Astrocyte of the cerebellum (primary cell): ENCODE measurements at places on chromosomes 12 and 14.

- DNase-seq = no peak
Measured at GRCh38 chr14:50985124-50985858, 41.0 kb upstream of the PYGL start.

DNA sequence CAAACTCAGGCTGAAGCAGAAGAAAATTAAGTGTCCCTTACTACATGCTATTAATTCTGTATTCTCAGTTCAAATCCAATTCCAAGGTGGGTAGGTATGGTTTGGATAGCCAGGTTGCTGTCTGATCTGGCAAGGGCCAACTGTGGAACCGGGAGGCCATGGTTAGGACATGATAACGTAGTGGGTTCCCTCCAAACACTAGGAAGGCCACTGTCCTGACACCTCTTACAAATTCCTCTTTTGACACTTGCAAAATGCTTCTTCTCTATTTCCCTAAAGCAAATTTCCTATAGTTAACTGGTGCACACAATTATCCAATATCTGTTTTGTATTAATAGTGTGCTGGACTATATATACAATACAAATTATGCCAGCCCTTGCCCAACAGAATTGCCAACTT, 70.8 kb downstream of the RNF34 start:
- DNase-seq = no peak

- DNase-seq = no peak
Measured at GRCh38 chr12:14471497-14471896, 96.2 kb downstream of the PLBD1 start.

DNA sequence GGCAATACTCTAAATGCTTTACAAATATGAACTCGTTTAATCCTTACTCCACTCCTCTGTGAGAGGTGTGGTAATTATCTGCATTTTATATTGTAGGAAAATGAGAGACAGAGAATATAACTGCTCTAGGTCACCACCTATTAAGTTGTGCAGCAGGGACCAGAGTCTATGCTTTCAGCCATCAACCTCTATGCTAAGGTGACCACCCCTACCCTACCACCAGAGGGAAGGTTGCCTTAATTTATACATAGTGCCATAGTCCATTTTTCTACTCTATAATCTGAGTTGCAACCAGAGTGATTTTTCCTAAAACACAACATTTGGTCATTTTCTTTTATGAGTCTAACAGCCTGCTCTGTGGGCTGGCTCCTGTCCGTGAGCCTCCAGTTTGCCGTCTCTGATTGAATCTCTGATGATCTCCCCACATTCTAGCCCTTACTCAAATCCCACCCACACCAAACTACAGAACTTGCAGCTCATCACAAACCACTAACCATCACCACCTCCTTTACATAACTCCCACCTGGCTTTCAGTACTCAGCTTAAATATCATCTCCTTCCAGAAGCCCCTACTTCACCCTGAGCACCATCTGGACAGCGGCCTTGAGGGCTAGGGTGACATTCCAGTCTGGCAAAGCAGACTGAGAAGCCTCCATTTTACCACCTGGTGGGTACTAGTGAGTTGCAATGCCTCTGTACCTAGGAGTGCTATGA, 126.6 kb downstream of the PPM1H start:
- DNase-seq = no peak

- DNase-seq = no peak
Measured at GRCh38 chr12:55607821-55608594, 28.7 kb upstream of the OR10P1 start.

DNA sequence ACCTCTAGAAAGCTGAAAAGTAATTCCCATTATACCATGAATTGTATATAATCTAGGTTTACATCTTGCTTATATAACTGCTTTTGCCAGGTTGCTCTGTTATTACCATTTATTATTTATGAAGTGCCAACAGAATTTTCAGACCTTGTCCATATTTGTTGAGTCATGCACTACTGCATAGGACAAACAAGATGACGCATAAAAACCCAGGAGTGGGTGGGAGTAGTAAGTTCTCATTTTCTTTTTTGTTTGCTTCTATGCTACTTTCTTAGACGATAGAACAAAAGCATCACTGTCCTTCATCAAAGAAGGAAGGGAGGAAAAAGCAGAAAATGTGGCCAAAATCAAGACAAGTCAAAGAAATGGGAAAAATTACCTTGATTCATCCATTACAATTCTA, 119.0 kb upstream of the RASSF8 start:
- DNase-seq = no peak

DNA sequence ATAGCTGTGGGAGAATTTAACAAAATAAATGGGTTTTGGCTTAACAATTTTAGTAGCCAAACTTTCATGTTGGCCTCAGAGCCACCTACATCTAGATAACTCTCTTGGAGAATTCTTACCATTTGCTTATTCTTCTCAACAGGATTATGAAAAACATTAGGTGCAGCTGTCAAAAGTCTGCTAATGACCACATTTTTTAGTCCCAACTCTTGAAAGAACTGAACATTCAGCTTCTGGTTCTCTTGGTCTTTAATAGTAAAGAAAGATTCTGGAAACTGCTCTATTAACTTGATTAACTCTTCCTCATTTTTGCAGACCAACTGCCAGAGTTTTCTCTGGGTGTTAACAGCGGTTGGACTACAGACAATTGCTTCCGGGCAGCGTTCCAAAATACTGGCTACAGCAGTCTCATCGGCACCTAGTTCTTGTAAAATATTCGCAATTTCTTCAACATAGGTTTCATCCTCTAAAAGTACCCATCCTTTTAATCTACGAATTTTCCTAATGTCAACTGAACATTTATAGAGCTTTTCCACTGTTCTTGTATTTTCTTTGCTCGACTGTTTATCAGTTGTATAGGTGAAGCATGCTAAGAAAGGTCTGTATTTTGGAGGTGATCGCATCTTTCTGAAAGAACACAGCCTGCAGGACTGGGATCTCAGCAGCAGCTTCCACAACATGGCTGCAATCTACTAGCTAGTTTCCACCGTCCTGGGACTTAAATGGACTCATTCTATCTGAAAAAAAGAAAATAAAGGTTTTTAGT, 8.7 kb downstream of the MTERF2 start:
- no peak for DNase-seq

DNA sequence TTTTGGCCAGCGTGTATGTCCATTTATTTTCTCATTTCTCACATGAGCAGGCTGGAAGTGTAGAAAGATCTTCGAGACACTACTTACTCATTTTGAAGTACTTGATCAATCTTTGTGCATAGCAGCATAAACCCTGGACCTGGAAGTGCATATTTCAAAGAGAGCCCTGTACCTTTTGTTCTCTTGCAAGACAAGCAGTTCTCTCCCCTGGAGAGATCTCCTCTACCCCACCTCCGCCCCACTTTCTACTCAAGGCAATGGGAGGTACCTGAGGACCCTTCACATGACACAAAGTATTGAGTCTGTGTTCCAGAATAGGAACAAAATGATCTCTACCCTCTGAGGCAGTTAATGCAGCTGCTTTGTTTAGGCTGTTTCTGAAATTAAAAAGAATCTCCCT, 27.4 kb upstream of the RASSF3 start:
- no peak for DNase-seq

DNA sequence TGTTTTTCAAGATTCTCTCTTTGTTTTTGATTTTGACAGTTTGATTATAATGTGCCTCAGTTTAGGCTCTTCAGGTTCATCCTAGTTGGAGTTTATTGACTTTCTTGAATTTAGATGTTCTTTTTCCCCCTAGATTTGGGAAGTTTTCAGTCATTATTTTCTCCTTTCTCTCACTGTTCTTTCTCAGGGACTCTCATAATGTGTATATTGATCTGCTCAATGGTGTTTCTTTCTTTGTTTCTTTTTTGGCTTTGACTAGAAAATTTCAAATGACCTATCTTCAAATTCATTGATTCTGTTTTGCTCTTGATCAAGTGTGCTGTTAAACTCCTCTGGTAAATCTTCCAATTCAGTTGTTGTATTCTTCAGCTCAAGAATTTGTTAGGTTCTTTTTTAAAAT, 108.3 kb downstream of the RGS6 start:
- DNase-seq = no peak

GRCh38 chr12:65100140-65100539, 21.0 kb downstream of the WIF1 start:
- no peak for DNase-seq

GRCh38 chr12:22971247-22971646, 346.3 kb downstream of the ETNK1 start:
- no peak for DNase-seq

GRCh38 chr14:64196814-64197411, 97.3 kb downstream of the ESR2 start:
- no peak for DNase-seq

DNA sequence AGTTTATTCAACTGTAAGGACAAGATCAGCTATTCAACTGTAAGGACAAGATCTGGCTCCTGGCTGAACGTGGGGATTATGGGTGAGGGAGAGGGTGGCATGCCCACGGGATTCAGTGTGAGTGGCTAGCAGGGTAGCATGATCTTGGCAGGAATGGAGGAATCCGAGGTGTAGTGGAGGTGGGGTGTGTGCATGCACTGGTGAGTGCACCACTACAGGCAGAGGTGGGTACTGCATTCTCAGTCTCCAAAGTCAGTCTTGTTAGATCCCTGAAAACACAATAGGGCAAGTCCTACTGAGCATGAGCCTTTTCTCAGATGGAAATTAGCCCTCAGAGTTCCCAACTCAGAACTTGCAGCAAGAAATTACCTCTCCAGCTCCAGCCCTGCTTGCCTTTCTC, 32.2 kb upstream of the DCD start:
- DNase-seq = no peak

DNA sequence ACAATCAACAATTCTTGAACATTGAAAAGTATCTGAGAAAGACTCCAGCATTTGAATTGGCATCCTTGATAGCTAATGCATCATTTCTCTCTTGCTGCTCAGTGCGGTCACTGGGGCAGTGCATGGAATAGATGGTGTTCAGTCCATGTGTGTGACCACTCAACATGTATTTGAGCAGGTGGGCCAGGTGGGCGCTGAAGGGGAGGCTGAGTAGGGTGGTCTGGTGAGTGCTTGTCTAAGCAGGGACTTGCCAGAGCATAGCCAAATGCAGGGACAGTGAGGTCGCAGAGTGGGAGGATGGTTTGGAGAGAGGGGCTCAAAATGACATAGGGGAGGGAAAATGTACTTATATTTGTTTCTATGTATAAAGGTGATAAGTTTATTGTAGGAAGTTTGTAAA, 409.0 kb downstream of the TMEM121 start:
- no peak for DNase-seq

- peak; percentile 80 for DNase-seq
Measured at GRCh38 chr14:99562856-99563748, 40.9 kb downstream of the CCDC85C start.

GRCh38 chr12:54032627-54033100, at the start of gene HOXC5:
HOXC5 (plus strand) TSS chr12:54033050; CDS start chr12:54033123, 73 bp downstream.
- peak; percentile 6 for DNase-seq

- DNase-seq = no peak
Measured at GRCh38 chr12:86435053-86435452, 178.9 kb upstream of the MGAT4C start.

GRCh38 chr12:79227091-79227490, 362.5 kb downstream of the SYT1 start:
- DNase-seq = no peak

DNA sequence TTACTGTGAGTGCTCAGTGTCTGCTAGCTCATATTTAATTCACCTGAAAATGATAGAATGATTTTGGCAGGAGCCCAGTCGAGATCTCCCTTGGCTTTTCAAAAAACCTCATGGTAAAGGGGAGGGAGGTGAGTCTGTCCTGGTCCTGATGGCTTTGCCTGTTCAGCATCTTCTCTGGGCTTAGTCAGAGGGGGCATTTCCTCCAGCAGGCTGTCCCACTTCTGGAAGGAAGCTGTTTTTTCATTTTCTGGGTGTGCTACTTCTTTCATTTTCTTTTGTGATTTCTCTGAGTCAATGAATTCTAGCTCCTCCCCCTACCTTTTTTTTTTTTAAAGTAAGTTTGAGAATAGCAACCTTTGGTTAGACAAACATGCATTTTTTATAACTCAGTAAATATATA, 58.8 kb downstream of the TMX1 start:
- DNase-seq = no peak

GRCh38 chr12:115868624-115869023, 408.9 kb downstream of the MED13L start:
- no peak for DNase-seq

- DNase-seq = no peak
Measured at GRCh38 chr12:122948605-122949004, 17.7 kb downstream of the ABCB9 start.

GRCh38 chr14:80233470-80234089, 22.3 kb upstream of the DIO2 start:
- no peak for DNase-seq

DNA sequence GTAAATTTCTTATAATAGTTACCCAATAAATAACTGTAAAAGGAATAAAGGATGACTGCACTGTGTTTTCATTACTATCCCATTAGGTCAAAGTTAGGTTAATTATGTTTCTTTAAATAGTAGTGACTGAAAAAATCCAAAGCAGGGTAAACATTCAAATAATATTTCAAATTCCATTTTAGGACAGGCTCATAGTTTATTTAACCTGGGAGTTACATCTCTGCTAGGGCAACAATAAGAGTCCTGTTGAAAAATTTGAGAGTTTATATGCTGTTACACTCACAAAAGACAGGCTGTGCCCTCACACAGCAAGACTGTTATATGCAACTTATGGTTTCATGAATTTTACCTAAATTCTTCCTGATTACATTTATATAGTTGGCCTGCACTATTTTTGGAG, 8.0 kb downstream of the ERP27 start:
- DNase-seq = no peak

GRCh38 chr12:28611115-28611435, 420.8 kb downstream of the CCDC91 start:
- peak; percentile 68 for DNase-seq

GRCh38 chr12:40086471-40086870, 19.4 kb downstream of the SLC2A13 start:
- no peak for DNase-seq

- DNase-seq = no peak
Measured at GRCh38 chr14:54098536-54098935, 141.9 kb upstream of the BMP4 start.

GRCh38 chr12:47312808-47313426, 233.2 kb upstream of the AMIGO2 start:
- DNase-seq = no peak

GRCh38 chr14:101101456-101102056, 198.0 kb upstream of the RTL1 start:
- DNase-seq = no peak

DNA sequence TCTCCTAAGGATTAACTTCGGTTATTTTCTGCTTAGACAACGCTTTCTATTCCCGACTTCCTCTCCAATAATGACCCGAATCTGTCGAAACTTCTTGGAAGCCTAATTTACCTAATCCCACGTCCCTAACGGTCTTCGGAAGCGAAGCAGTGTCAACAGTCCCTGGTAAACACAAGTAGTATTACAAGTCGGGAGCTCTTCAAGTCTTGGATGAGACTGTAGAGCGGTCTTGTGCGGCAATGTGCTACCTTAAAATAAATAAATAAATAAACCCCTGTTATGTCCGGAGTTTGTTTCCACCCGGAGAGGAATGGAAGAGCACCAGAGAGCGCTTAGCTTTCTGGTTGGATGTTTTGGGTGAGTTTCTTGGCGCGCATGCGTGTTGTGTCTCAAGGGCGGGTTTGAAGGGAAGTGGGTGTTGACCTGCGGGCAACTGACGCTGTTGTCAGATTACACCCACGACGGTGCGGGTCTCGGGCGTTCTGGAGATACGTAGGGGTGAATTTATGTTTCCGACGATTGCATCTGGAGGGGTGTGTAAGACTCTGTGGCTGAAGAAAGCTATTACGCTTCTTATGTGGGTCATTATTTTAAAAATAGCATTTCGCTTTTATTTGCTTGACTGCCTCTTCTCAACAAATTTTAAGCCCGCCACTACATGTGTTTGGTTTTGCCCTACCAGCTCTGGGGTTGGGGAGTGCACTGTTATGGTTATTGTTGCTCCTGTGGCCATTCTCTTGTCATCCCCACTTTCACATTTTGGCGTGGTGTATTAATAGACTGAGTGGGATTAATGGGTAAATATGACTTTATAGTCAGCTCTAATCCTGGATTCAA, at the start of the genes KIAA0586 and TIMM9:
Gene KIAA0586, plus strand, starts transcription at position 439 of the 837 bp plus-strand sequence. CDS start 546 bp downstream, outside the sequence.
Gene TIMM9, minus strand, starts transcription at position 251 of the 837 bp plus-strand sequence. CDS start 15,586 bp downstream, outside the sequence.
- peak; percentile 98 for DNase-seq
